Astrocyte (in vitro differentiated cells and primary cell): ENCODE measurements at places on chromosomes 7 and 10. TPM values are rescaled to one million over a fixed set of nuclear protein-coding genes. Genes with fewer than 3 reads are reported as not detected.

GRCh38 chr10:69732147-69732825 is 69.4 kb upstream of the COL13A1 start:
- no peak for DNase-seq

DNA sequence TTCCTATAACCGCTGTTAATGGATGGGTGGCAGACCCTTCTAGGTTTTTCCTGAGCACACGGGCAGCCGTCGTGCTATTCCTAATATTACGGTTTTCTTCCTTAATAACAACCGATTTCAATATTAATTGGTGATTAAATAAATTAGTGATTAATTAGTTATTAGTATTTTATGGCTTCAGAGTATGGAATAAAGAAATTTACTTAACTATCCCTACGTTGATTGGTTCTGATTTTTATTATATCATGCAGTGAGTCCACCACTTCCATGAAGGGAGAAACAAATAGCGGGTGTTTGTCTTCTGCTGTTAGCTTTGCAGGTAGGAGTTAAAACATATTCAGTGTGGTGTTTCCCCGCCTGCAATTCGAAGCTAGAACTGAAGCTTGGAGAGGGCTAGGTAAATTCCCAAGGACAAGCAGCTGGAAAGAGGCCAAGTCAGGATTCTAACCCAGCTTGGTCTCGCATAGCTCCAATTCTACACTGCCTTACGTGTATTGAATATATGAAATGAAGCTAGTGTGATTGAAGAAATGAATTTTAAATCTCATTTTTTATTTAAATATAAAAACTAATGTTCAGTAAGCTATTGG is 928 bp upstream of the CSTF2T start:
- DNase-seq, result peak; percentile 32

DNA sequence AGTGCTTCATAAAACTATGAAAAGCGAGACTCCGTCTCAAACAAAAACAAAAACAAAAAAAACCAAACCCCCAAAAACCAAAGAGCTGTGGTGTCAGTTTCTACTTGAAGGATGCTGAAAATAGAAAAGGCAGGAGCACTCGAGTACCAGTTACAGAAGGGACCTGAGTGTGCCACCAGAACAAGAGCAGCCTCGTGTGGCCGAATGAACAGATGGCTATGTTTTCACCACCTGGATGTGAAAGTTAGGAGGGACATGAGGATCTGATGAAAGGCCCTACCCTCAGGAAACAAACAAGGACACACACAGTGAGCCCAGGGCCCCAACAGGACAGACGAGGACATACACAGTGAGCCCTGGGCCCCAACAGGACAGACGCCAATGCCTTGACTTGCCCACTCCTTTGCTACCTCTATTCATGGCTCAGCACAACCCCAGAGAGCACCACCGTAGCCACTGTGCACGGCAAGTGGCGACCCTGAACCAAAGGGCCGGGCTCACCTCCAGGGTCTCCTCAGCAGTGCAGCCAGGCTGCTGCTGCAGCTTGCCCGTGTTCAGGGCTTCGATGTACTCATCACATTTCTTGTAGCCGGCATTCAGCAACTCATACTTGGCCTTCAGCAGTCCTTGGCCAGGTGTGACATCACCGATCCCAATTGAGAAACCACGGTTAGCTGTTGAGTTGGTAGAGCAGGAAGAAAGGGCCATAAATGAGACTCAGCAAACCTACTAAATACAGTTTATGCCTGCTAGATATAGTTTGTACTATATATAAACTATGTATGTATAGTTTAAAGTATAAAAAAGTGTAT is 24.9 kb downstream of the POLR3A start:
- DNase-seq, result no peak

PRSS58 gene
- not detected in 2 replicates for total RNA-seq
